ENCODE measurements at places on chromosomes 13 and 19.
A peak's percentile ranks its signal among the peaks of the same experiment; 100 is the strongest.

- DNase-seq, result no peak
Measured at GRCh38 chr13:28755546-28755870, 36.7 kb upstream of the SLC46A3 start.

DNA sequence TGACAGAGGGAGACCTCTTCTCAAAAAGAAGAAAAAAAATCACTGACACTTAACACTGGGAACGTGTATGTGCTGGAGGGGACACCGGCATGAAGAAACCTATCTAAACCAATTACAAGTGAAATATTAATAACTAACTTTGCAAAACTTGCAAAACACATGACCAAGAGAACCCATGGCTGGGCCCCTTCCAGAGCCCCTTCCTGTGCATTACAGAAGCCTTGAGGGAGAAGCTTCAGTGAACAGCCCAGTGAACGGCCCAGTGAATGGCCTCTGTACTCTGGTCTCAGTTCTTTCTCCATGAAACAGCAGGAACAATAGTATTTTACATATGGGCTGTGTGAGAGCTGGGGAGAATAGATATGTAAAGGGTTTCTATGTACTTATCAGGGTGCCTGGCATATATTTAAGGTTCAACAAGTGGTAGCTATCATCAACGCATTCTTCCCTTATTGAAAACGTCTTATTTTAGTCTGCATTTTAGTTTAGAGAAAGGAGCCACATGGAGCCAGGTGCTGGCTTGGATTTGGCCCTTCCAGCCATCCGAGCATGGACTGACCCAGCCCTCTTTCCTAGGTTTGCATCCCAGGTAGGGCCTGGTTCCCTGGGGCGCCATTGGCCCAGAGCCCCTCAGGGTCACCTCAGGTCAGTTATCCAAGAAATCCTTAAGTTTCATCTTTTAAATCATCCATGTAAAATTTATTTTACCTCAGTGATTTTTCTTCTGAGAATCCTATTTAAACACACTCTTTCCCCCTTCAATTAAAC lies 54.5 kb downstream of the CCDC70 start:
- DNase-seq, result no peak

DNA sequence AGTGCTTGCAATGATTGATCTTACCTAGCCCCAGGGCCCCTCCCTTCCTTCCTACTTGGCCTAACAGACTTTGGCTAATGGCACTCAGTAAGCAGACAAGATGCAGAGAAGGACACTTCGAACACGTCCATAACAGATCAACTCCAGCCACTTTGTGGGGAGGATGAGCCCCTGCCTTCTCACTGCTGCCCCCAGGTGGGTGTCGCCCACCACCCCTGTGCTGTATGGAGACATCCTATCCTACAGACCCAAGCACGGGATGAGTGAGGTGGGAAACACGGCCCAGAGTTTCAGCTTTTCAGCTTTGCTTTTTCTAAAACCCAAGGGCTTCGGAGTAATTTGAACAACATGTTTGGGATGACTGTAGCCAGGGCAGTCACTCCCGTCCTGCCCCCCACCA lies 5.5 kb downstream of the SLC7A1 start:
- no peak for DNase-seq

DNA sequence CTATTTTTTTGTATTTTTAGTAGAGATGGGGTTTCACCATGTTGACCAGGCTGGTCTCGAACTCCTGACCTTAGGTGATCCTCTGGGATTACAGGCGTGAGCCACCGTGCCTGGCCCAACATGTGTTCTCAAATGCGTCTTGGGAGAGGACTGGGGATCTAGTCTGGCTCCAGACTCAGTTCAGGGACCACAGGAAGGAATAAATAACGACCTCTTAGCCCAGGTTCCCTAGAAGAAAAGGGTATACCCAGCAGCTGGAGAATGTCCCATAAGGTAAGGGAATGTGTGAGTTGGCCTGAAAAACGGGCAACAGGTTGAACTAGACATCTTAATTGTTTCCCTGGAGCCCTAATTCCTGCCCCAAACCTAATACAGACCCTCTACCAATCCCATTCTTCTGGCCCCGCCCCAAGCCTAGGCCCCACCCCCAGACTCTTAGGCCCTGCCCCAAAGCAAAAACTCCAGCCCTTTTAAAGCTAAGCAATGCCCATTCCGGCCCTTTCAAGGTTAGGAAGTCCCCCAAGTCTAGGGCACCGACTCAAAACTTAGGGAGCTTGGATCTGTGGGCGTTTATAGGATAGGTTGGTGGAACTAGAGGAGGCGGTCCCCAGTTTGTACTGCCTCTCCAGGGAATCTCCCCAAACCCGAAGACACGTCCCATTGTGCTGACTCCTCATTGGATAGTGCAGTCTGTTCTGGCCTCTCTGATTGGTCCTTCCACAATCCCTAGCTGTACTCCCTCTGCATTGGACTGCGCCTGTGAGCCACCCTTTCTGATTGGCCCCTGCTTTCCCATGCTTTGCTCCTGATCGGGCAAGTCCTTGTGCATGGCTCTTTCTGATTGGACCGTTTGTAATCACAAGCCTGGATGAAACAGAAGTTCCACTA lies 5.4 kb upstream of the LRFN1 start:
- peak; percentile 42 for DNase-seq

DNA sequence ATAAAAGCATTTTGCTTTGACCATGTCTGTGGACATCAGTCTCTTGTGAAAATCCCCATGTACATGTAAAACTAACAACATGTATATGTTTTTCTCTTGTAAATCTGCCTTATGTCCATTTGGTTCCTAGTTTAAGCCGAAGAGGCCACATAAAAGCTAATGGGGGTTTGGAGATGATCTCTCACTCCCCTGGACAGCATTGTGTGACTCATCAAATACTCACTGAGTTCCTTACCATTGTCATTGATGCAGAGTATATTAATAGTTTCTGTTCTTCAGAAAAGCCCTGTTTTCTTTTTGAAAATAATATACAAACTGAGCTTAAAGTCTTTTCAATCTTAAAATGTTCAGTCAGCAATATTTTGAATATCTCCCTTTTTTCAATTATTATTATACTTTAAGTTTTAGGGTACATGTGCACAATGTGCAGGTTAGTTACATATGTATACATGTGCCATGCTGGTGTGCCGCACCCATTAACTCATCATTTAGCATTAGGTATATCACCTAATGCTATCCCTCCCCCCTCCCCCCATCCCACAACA lies 536.7 kb upstream of the HTR2A start:
- no peak for DNase-seq

DNA sequence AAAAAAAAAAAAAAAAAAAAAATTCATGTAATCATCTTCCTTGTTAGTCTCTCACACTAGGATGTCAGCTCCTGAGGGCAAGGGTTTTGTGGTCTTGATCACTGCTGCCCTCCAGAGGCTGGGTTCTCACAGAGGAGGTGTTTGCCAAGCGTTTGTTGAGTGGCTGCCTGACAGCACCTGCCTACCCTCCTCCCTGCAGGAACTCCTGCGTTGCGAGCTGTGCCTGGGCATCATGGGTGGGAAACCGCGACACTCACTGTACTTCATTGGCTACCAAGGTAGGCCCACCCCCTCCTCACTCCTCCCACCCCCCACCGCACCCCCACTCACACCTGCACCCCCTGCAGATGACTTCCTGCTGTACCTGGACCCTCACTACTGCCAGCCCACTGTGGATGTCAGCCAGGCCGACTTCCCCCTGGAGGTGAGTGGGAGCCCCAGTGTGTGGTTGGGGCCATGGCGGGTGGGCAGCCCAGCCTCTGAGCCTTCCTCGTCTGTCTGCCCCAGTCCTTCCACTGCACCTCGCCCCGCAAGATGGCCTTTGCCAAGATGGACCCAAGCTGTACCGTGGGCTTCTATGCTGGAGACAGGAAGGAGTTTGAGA lies 8.1 kb downstream of the ATG4D start:
- peak; percentile 45 for DNase-seq

- no peak for DNase-seq
Measured at GRCh38 chr13:84567848-84568247, 685.6 kb upstream of the SLITRK1 start.

GRCh38 chr13:30719525-30719914 lies 15.8 kb upstream of the ALOX5AP start:
- DNase-seq, result no peak

DNA sequence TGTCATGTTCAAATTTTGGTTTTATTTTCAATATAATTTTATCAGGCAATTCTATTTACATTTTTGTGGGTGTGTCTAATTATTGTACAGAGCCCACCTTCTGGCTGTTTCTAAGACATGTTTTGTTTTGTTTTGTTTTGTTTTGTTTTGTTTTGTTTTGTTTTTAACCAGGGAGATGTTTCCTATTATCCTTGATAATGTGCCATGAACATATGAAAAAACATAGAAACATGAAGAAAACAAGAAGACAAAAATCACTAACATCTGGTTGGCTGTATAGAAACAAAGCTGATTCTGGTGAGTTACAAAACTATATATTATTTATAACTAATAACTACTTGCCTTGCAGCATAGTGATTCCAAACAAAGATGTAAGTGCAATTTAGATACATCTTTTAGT lies 128.1 kb upstream of the TRPC4 start:
- no peak for DNase-seq

- DNase-seq, result peak; percentile 53
Measured at GRCh38 chr13:78777976-78778375, 119.0 kb upstream of the OBI1 start.

DNA sequence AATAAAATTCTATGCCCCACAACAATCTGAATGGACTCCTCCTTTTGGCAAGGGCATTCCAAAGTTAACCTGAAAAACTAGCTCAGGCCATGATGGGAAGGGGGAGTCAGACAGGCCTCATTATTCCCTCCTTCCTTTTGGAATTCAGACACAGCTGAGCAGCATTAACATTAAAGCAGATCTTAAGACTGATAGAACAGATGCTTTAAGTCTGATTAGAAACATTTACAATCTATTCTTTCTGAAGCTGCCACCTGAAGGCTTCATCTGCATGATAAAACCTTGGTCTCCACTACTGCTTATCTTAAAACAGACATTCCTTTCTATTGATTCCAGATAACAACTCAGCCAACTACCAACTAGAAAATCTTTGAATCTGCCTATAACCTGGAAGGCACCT lies 98.9 kb downstream of the UGGT2 start:
- DNase-seq, result no peak

DNA sequence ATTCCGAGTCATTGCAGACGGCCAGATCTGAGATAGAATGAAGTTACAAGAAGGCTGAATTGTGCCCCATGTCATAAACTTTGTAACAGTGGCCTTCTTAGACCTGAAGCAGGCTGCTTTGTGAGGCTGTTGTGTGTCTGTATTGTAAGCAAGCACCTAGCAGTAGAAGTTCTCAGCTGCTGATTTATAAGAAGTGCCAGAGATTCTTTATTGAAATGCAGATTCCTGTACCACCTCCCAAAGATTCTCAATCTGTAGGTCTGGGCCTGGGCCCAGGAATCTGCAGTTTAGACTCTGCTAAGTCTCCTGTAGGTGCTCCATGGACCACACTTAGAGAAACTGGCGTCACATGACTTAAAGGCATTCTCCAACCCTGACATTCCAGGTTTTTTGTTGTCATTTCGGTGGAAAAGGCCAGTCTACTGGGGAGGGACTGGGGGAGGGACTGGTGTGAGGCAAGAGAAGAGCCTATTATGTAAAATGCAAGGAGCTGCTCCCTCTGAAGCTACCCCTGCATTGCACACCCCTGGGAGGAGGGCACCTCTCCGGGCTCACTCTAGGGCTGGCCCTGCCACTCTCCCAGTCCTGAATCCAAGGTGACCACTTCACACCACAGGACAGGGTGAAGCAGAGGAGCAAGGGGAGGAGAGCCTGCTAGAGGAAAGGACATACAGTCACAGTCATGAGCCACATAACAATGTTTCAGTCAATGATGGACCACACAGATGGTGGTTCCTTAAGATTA lies 769 bp upstream of the TMEM272 start:
- DNase-seq, result no peak

DNA sequence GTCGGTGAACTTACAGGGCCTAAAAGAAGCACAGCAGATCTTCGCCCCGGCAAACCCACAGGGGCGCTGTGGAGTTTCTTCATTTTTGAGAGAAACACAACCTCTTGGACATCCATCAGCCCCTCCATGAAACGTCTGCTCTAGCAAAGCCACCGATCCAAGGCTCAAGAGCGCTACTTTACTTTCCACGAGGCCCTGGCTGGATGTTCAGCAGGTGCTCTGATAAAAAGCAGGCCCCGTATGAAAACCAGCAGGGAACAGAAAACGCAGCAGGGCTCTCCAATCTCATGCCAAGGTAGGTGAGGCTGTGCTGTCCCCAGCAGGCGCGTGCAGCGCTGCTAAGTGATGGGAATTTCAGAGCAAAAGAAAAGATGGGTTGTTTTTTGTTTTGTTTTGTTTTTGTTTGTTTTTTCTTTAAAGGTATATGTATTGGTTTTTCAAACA lies 86.7 kb downstream of the IRS2 start:
- DNase-seq, result no peak

- no peak for DNase-seq
Measured at GRCh38 chr13:114259374-114259773, 22.0 kb upstream of the UPF3A start.

DNA sequence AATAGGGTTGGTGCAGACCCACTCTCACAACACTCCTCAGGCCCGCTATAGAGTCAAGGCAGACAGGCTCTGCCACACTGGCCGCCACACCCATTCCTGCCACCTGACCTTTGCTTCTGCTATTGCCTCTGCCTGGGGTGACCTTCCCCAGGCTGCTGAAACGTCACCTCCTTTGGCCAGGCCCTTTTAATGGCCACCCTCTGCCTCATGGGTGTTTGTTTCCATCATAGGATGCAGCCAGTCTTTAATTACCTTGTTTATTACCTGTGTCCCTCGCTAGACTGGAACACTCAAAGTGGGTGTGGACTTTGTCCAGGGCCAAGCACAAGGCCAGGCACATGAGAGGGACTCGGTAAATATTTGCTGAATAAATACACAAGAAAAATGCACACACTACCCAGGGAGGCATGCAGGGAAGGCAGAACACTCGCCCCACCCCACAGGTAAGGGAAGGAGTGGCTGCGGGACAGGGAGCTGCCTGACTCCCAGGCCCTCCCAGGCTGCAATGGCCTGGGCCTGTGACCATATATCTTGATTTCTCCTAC lies 3.2 kb downstream of the LSM4 start:
- DNase-seq, result no peak
